H1 (cell line): ENCODE measurements at places on chromosomes 12 and 14. TPM values are rescaled to one million over a fixed set of nuclear protein-coding genes. Genes with fewer than 3 reads are reported as not detected.

WNT5B gene
- 1.2 TPM in 2 replicates for polyA plus RNA-seq

PLEKHG7 gene
- polyA plus RNA-seq = not detected in 2 replicates

POLE2 gene
- 24.5 and 41.7 TPM in 2 replicates for polyA plus RNA-seq

FAM186B gene
- polyA plus RNA-seq = 0.12 and 0.13 TPM in 2 replicates

PKP2 gene
- 9.6 and 13.0 TPM in 2 replicates for polyA plus RNA-seq

FBXL14 gene
- 9.6 and 11.7 TPM in 2 replicates for polyA plus RNA-seq

AMN gene
- polyA plus RNA-seq = 0.77 and 1.5 TPM in 2 replicates

TMEM253 gene
- 1.9 and 2.2 TPM in 2 replicates for polyA plus RNA-seq

KRT82 gene
- not detected in 2 replicates for polyA plus RNA-seq

SNAPC1 gene
- 5.2 and 5.8 TPM in 2 replicates for polyA plus RNA-seq

KRT6C gene
- not detected in 2 replicates for polyA plus RNA-seq

KRT86 gene
- polyA plus RNA-seq = 0.09 and 0.12 TPM in 2 replicates

MYF6 gene
- 0.31 and 0.39 TPM in 2 replicates for polyA plus RNA-seq

FCF1 gene
- polyA plus RNA-seq = 22.1 and 48.1 TPM in 2 replicates

CD69 gene
- not detected in 2 replicates for polyA plus RNA-seq

TAS2R31 gene
- polyA plus RNA-seq = 0.13 and 0.24 TPM in 2 replicates

FOXA1 gene
- polyA plus RNA-seq = 0.05 and 0.08 TPM in 2 replicates
